Activated CD8-positive, alpha-beta T cell treated with anti-CD3 and anti-CD28 coated beads, Interleukin-2, amount 10 ng/mL, durations not matched to agents 7 days and 5 days (primary cell): ENCODE measurements at places on chromosomes 16 and 17. TPM values are rescaled to one million over a fixed set of nuclear protein-coding genes. Genes with fewer than 3 reads are reported as not detected.
A peak's percentile ranks its signal among the peaks of the same experiment; 100 is the strongest.

Gene ERN2
- total RNA-seq, result not detected

Gene PRKCB
- total RNA-seq, result 101 TPM

GRCh38 chr17:56292578-56292977, 139.3 kb downstream of the ANKFN1 start:
- H3K4me3 ChIP-seq, result no peak overlapping the region
- H3K36me3 ChIP-seq, result no peaks in the 10 kb centered on the region
- no peak for DNase-seq

GRCh38 chr17:75404731-75405364, 630 bp downstream of the GRB2 start:
- peaks cover 14% of the 10 kb centered on the region for H3K36me3 ChIP-seq
- peak overlapping the region; percentile 95 for H3K27ac ChIP-seq
- H3K27me3 ChIP-seq, result no peaks in the 10 kb centered on the region
- peaks cover 44% of the 10 kb centered on the region for H3K4me1 ChIP-seq
- peak; percentile 75 for DNase-seq
- peak overlapping the region; percentile 97 for H3K4me3 ChIP-seq

DNA sequence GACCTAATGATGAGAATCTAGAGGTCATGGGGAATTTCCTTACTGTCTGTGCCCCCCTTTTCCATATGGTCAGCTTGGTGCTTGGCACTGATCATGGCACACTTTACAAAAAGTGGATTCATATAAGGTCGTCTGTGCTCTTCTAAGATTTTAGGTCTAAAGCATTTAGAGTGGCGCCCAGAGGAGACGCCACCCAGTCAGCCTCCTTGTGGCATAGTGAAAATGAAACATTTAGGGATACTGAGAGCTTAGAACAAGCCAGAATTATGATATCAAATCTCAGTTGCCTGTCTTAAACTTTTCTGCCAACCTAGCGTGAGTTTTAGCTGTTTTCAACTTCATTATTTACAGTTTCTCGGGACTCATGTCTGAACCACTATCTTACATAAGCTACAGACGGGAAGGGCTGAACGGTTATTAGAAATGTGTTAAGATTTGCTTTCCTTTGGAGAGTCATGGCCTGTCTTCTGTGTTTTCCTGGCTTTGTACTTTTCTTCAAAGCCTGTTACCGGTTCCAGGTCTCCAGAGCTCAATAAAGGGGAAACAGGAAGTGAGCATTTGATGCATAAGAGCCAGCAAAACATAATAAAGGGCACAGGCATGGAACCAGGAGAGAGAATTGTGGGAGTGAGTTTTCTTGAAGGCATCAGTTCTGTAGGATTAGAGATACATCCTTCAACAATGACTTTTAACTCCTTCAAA, 13.7 kb downstream of the ZNRF1 start:
- H3K4me1 ChIP-seq, result peaks cover 19% of the 10 kb centered on the region
- no peaks in the 10 kb centered on the region for H3K36me3 ChIP-seq
- no peak overlapping the region for H3K27ac ChIP-seq
- DNase-seq, result no peak

DNA sequence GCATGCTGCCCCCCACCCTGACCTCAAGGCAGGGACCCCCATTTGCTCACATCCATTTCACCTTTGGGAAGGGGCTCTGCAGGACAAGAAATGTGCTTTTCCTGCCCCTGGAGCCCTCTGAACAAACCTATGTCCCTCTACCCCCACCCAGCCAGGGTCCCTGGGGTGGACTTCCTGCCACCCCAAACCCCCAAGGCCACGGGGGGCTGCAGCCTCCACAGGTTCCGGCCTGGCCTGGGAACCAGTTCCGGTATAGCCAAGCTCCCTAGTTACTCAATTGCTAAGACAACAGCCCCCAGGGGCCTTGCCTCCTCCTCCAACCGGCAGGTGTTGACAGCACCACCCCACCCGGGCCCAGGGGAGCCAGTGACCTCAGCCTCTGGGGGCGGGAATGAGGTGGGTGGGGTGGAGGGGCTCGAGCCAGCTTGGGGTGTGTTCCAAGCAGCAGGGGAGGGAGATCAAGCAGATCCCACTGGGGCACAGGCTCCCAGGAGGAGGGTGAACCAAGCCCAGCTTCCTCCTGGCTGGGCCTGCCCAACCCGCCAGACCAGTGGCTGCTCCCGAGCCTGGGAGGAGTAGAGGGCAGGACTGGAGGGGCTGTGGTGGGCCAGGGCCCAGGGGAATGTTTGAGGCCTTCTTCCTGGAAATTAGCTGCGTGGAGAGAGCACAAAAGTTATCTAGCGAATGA, 6.6 kb downstream of the PNMT start:
- peaks cover 8% of the 10 kb centered on the region for H3K27me3 ChIP-seq
- no peak overlapping the region for H3K4me3 ChIP-seq
- H3K4me1 ChIP-seq, result peaks cover 51% of the 10 kb centered on the region
- DNase-seq, result no peak
- peak overlapping the region; percentile 87 for H3K27ac ChIP-seq
- H3K36me3 ChIP-seq, result peaks cover 5% of the 10 kb centered on the region

DNA sequence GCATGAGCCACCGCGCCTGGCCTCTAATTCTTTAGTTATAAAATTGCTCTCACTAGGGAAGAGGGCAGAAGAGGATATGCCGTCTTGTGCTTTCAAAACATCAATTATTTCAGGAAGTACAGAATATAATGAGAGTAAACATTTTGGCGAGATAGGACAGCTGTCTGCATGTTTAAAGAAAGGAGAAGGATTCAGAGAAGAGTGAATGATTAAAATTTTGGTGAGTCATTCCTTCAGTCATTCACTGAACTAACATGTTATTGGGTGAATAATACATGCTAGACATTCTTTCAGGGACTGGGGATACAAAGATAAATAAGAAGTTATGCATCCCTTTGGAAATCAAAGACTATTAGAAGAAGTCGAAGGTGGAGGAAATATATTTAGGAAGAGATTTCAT, 590.3 kb upstream of the GOT2 start:
- no peak for DNase-seq
- H3K4me1 ChIP-seq, result no peaks in the 10 kb centered on the region
- no peaks in the 10 kb centered on the region for H3K27me3 ChIP-seq
- H3K4me3 ChIP-seq, result no peak overlapping the region
- H3K27ac ChIP-seq, result no peak overlapping the region
- H3K36me3 ChIP-seq, result no peaks in the 10 kb centered on the region

- H3K27me3 ChIP-seq, result no peaks in the 10 kb centered on the region
- peaks cover 71% of the 10 kb centered on the region for H3K36me3 ChIP-seq
- no peak overlapping the region for H3K4me3 ChIP-seq
- DNase-seq, result no peak
- H3K27ac ChIP-seq, result no peak overlapping the region
Measured at GRCh38 chr17:40293363-40293762, 5.7 kb downstream of the CDC6 start.
